ENCODE measurements at places on chromosomes 6 and 20.

DNA sequence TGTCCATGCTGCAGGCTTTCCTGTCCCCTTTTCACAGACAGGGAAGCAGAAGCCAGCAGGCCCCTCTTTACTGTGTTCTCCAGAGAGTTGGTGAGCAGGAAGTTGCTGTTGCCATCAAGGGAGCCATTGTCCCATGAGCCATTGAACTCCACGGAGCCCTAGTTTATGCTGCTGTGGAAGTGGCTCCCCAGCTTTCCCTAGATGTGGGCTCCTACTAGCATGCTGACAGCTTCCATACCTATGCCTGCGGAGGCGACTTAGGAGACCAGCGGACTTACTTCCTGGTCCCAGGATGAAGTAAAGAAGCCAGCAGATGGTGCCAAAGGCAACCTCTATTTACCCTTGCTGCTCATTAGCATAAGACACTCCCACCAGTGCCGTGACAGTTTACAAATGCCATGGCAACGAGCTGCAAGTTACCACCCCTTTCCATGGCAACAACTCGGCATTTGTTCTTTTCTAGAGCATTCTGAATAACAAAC is 30.8 kb upstream of the FKBP1A start:
- peak; percentile 89 for DNase-seq

- DNase-seq, result no peak
Observed at GRCh38 chr6:39317256-39317655, 3.0 kb upstream of the KCNK17 start.

DNA sequence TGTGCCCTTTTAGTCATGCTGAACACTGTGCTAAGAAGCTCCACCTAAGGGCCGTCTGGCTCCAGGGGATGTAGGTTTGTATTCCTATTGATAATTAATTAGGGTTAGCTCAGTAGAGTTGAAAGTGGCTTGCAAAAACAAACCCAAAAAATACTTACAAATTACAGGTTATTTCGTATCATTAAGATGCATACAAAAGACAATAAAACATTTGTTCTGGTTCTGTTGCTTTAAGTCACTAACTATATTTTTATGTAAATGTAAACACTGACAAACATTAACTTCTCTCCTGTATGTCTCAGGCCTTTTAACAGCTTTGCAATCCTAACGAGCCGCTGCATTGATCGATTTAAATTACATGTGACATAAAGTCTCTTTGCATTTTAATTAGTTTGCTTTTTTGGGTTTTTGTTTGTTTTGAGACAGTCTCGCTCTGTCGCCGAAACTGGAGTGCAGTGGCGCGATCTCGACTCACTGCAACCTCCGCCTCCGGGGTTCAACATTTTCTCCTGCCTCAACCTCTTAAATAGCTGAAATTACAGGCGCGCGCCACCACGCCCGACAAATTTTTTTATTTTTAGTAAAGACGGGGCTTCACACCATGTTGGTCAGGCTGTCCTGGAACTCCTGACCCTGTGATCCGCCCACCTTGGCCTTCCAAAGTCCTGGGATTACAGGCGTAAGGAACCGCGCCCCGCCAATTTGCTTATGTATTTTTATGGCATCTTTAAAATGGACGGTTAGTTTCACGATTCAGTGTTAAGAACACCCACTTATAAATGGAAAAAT is 110.9 kb downstream of the HFE start:
- peak; percentile 46 for DNase-seq

- DNase-seq, result no peak
Observed at GRCh38 chr20:37313546-37314091, 24.2 kb downstream of the MANBAL start.

- no peak for DNase-seq
Observed at GRCh38 chr6:95658886-95659285, 81.6 kb downstream of the MANEA start.

DNA sequence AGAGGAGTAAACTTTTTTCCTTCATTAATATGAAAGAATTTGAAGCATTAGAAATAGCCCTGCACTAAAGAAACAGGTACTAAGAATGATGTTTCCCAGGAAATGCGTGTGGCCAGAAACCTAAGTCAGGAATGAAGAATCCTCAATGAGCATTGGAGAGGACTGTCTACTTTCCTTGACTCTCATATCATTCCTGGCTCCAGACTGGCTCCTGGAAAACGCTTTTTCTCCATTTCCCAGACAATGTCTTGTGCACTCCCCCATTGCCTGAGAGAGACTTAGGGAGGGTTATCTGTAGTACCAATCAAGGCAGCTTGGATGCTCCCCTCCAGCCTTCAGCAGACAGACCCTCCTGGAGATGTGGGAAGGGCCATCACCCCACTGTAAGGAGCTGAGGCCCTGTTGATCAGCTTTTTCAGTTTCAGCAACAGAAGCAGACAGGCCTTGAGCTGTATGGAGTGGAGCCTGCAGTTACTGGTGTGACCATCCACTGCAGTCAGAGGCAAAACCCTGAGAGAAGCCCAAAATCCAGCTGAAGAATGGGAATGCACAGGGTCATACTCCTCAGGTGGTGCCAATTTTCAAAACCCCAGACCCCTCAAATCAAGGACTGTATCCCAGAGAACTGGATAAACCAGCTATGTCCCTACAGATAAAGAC is 127.3 kb upstream of the NT5E start:
- DNase-seq, result no peak

GRCh38 chr6:17315262-17315661 is 34.1 kb downstream of the RBM24 start:
- DNase-seq, result no peak

GRCh38 chr20:37344506-37345338 is 1.2 kb upstream of the SRC start:
- DNase-seq, result no peak

GRCh38 chr20:16434062-16434664 is 139.1 kb downstream of the KIF16B start:
- peak; percentile 67 for DNase-seq

DNA sequence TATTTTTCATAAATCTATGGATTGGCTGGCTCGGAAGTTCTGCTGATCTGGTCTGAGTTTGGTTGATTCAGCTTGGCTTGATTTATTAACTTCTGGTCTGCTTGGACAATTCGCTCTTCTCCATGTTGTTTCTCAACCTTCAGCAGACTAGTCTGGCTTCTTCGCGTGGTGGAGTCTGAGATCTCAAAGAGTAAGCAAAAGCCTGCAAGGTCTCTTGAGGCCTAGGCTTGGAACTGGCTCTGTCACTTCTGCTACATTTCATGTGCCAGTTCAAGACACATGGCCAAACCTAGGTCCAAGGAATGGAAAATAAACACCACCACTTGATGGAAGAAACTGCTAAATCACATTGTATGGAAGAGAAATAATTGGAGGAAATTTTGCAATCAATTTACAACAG is 115.1 kb upstream of the JAG1 start:
- no peak for DNase-seq

DNA sequence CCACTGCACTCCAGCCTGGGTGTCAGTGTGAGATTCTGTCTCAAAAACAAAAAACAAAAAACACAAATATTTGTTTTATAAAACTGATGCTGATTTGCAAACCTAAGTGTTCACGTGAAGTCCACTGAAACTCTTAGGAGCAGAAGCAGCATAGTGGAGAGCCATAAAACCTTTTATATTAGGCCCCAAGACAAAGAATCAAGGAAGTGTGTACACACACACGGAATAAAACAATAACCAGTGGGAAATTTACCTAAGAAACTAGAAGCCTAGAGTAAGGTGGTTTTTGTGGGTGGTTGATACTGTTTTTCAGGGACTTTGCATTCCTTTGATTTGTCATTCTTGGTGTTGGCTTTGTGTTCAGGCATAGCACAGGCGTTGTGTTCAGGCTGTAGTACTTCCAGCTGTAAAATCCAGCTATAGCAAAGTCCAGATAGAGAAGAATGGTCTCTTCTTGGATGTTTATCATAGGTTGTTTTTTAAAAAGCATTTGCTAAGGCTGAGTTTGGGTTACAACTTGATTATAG is 61.3 kb downstream of the ATRN start:
- no peak for DNase-seq

GRCh38 chr20:38604873-38605303 is 3.3 kb downstream of the ARHGAP40 start:
- no peak for DNase-seq

DNA sequence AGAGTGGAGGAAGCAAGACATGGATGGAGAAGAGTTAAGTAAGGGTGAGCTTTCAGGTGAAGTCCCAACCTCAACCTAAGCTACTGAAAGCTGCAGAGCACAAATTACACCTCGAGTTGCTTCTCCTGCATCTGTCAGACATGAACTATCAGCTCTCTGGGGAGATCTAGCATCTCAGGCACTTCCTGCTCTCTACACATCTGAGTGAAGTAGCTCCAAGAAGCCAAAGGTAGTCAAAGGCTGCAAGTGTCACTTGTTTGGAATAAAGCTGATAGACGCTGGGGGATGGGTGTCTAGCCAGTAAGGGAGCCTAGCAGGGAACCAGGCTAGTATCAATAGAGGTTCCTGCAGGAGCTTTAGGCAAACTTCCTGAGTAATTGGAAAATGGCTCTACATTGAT is 228.0 kb downstream of the PLCB1 start:
- peak; percentile 13 for DNase-seq

- no peak for DNase-seq
Observed at GRCh38 chr6:46190889-46191288, 20.1 kb upstream of the ENPP5 start.

GRCh38 chr6:40312213-40313015 is 274.8 kb downstream of the LRFN2 start:
- DNase-seq, result no peak

- no peak for DNase-seq
Observed at GRCh38 chr20:17501701-17502100, 29.5 kb downstream of the BFSP1 start.

DNA sequence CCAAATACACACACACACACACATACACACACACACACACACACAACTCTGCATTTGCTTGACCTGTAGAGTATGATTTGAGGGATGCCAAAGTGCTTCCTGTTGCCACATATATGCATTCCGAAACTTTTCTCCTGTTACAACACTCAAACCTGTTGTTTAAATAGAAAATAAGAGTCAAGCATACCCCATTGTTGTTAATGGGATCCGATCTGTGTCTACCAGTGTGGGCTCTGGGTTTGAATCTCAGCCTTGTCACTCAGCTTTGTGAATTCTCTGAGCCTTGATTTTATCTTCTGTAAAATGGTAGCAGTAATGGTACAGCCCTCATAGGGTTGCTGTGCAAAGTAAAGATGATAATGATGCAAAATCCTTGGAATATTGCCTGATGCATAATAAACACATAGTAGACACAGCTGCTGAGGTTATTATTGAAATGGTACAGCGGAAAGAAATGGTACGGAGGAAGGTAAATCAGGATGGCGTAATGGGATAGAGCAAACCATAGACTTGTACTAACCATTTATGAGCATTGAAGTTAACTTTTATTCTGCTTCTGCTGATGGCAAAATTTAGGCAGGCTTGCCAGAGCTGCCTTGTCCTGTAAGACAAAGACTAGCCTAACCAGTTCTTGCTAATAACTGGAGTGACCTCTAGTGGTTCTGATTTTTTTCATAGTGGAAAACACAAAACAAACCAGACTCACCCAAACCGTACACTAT is 113.5 kb upstream of the PHACTR1 start:
- DNase-seq, result peak; percentile 63

DNA sequence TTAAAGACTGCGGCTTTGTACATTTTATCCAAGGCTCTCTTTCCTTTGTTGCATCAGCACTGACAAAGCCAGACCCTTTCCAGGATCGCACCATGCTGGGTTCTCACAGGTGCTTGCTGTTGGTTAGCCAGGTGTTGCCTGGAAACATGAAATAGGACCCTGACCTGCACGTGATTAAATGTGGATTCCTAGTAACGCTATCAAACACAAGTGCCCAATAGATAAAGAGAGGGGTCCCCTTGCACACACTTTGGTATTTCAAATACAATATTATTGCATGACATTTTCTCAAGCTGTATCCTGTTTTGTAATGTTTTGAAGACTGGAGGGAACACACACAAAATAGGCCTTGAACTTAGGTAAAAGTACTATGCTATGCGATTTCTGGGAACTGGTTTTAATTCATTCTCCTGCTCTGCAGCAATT is 73.3 kb downstream of the AKAP12 start:
- no peak for DNase-seq

DNA sequence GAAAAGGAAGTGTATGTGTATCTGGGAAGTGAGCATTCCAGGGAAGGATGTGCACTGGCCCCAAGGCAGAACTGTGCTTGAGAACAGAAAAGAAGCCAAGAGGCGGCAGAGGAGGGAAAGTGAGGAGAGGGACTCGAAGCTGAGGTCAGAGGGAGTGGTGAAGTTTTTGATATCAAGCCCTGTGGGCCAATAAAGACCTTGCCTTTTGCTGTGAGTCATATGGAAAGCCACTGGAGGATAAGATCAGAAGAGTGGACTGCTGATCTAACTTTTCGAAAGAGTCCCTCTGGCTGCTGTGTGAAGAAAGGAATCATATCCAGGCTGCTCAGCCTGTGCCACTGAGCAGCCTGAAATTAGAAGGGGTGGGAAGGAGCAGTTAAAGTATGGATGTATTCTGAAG is 99.4 kb downstream of the EYA4 start:
- DNase-seq, result no peak

GRCh38 chr6:139497345-139497961 is 123.0 kb upstream of the CITED2 start:
- no peak for DNase-seq

DNA sequence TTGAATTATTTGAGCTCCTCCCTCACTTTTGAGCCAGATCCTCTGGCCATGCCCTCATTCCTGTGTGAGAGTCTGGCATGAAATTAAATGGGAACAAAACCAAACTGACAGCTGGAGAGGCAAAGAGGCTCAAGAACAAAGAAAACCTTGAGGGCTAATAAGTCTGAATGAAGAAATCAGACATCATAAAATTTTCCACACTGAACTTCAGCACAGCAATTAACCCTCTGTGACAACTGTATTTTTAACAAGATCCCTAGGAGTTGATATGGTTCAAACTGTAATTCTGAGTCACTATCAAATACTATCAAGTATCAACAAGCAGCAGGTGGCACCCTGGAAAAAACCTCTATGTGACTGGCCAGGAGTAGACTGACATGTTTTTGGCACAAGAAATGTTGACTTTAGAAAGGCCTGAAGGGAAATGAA is 109.4 kb upstream of the EMILIN3 start:
- no peak for DNase-seq

- DNase-seq, result peak; percentile 73
Observed at GRCh38 chr6:10425975-10426780, 11.3 kb upstream of the TFAP2A start.

DNA sequence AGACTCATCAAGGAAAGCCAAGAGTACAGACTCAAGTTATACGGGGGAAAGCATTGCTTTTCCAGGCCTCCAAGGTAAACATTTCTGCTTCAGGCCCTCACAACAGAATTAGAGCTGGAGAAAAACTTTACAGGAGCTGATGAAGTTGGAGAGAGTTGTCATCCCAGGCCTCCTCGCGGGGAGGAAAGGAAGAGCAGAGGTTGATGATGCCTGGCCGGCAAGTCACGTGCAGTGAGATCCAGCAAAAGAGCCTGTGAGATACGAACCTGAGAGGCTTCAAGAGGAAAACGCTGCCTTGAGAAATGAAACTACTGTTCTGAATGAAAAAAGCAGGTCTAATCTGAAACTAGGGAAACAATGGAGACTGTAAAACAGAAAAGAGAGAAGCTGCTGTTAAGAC is 122.9 kb downstream of the FAM120B start:
- no peak for DNase-seq

Data from neural progenitor cell (in vitro differentiated cells).